ENCODE measurements at places on chromosomes 16 and 17.

- no peak for DNase-seq
Measured at GRCh38 chr17:18986541-18987229, 17.9 kb downstream of the FAM83G start.

DNA sequence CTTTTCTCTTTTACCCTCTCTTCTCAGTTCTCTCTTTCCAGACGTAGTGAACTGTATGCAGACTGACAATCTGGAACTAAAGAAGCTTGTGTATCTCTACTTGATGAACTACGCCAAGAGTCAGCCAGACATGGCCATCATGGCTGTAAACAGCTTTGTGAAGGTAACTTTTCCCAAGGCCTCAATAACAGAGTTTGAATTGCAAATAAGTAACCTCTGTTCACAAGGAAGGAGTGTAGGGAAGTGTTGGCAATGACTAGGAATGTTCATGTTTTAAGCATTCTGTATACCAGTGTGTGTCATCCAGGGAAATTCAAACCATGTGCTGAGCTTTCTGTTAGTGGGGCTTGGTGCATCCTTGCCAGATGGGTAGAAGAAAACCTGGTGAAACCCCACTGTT is 18.6 kb downstream of the AP2B1 start:
- DNase-seq, result no peak

- no peak for DNase-seq
Measured at GRCh38 chr17:77619851-77620250, 338.7 kb upstream of the TNRC6C start.

DNA sequence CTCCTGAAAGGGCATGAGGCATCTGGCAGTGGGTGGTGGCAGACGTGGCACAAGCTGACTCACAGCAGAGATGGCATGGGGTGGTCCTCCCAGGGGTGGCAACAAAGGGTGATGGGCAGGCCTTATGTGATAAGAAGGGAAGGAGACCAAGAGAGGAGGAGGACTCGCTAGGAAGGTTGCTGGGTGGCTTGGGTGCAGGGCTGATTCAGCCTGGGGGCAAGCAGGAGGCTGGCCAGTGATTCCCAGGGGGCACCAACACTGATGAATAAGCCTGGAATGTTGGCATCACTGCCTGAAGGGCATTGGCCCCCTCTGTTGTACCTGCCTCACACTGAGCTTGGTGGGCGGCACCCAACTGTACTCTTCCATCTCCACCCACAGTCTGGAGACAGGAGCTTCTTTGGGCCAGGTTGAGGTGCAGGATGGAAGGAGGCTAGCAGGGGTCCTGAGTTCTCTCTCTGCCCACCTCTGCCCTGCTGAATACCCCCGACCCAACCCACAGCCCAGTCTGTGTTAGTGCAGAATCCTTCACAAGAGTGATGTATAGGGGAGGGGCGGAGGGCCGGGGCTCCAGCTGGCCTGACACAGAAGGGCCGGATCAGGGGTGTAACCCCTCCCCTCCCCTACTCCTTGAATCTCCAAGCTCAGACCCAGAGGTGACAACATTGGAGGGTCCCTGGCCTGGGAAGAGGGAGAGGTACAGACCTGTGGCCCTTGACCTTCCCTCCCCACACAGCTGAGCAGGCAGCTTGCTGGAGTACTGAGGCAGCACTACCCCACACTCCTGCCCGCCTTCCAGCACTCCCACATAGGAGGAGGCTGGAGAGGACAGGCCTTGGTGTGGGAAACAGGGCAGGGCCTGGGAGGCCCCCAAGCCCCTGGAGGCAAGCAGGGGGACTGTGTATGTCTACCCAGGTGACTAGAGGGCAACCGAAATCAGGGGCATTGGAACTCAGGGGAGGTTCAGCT is 2.6 kb downstream of the STAC2 start:
- no peak for DNase-seq

- no peak for DNase-seq
Measured at GRCh38 chr16:57626420-57627170, 1.8 kb upstream of the ADGRG1 start.

DNA sequence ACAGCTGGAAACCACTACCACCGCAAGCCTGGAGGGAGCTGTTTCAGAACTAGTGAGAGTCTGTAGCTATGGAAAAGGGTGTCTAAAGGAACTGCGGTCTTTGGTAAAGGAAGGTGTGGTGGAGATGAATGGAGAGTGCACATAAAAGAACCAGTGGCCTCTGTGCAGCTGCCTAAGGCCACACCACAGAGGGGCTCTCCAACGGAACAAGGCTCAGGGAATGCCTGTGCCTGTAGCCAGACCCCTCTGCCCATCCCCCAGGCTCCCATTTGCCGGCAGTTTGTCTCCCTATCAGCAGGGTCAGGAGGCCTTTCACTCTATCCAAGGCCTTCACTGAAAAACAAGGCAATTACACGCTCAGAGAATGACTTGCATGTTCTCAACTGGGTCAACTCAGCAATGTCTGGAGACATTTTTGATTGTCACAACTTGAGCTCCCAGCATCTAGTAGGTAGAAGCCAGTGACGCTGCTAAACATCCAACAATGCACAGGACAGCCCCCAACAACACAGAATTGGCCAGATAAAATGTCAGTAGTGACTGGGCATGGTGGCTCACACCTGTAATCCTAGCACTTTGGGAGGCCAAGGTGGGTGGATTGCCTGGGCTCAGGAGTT is 3.3 kb upstream of the FDXR start:
- DNase-seq, result peak; percentile 39

- peak; percentile 56 for DNase-seq
Measured at GRCh38 chr17:3043737-3044365, 19.6 kb downstream of the OR1D5 start.

DNA sequence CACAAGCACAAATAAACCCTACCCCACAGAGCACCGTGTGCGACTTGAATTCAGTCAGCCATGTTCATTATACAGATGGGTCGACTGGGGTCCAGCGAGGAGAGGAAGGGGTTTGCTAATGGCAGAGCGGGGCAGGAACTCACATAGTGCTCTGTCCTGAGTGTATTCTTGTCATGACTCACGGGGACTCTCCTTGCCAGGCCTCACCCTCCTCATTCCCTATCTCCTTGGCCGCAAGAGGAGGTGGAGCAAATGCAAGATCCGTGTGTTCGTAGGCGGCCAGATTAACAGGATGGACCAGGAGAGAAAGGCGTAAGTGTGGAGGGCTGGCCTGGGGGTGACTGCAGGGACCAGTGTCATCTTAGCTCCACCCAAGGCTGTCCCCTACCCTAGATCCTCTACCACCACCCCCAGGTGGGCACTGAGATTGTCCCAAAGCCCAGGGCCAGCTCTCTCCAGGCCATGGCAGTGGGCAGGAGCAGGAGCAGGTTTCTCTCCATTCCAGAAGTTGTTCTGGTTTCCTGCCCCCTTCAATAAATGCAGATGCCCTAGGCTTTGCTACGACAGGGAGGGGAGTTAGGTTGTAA is 29.4 kb downstream of the SLC12A3 start:
- DNase-seq, result no peak

- no peak for DNase-seq
Measured at GRCh38 chr17:14748036-14748710, 447.3 kb downstream of the HS3ST3B1 start.

DNA sequence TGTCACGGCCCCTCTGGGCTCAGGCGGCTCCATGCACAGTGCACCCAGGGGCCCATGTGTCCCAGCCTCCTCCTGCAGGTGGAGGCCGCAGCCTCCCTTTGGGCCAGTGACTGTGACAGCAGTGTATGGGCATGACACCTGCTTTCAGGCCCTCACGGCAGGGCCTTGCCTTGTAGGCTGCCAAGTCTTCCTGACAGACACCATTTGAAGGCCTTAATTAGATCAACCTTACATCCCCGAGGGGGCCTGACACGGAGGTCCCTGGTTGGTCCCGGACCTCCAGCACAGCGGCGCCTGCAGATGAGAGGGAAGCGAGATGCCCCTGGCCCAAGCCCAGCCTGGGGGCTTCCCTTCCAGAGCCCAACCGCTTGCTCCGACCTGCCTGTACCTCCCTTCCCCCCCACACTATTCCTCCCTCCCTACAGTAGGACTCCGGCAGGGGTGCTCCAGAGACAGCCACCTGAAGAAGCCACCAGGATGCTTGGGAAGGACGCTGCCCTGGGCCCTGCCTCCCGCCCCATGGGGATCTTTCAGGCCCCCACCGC is 31.9 kb downstream of the BAIAP2 start:
- no peak for DNase-seq

- DNase-seq, result no peak
Measured at GRCh38 chr17:49404361-49404760, 10.3 kb downstream of the PHB1 start.

DNA sequence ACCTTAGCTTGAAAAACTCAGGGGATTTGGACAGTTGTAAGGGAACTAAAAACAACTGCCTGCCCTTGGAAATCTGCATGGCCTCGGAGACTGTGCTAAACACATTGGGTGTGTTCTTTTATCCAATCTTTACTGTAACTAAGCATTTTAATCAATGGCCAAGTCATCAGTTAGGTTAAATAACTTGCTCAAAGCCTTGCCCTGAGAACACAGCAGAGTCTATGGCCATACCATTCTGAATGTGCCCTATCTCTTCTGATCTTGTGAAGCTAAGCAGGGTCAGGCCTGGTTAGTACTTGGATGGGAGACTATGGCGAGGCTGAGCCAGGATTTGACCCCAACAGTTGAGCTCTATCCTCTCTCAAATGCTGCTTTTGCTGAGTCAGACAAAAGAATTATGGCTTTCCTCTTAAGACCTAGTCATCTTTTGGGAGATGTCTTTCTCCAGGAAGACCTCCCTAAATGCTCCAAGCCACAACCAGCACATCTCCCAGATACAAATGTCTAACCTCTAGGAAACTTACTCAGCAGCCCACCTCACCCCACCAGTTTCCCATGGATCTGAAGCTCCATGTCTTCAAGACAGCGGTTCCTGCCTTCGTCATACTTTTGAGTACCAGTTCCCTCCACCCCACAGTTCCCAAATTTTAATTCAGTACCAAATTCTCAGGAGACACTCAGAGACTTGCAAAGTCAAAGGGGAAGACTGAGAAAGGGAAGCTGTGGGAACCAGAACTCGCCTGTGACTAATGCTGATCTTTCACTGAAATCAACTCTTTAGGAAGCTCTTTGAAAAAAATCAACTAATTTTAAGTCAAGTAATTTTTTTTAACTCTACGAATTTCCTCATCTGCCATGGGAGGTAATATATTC is 336.1 kb downstream of the MAF start:
- no peak for DNase-seq

GRCh38 chr17:83143817-83144231 is 64.4 kb downstream of the METRNL start:
- DNase-seq, result no peak

GRCh38 chr17:65495122-65496055 is 66.1 kb downstream of the AXIN2 start:
- DNase-seq, result no peak

GRCh38 chr16:69143116-69143515 is 10.7 kb downstream of the UTP4 start:
- no peak for DNase-seq

DNA sequence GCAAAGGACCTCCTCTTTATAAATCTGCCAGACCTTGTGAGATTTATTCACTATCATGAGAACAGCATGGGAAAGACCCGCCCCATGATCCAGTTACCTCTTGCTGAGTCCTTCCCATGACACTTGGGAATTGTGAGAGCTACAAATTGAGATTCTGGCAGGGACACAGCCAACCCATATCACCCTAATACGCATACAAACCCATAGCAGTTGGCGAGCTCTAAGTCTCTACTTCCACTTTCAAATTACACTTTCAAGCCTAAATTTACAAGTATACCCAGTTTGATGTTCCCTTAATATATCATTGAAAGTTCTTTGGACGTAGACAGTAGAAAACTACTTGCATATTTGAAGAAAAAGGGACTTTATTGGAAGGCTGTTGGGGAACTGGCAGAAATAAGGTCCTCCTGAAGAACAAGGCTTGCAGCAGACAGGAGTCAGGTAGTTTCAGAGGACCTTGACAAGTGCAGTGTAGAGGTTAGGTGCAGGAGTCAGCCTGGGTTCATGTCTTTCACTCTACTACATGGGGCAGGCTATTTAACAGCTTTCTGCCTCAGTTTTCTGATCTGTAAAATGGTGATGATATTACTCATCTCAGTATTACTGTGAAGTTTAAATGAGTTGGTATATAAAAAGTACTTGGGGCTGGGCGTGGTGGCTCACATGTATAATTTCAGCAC is 107.9 kb upstream of the EEF2KMT start:
- DNase-seq, result no peak

GRCh38 chr17:1495265-1495989 is 2.9 kb upstream of the MYO1C start:
- no peak for DNase-seq

- no peak for DNase-seq
Measured at GRCh38 chr17:14790521-14790920, 474.6 kb downstream of the PMP22 start.

DNA sequence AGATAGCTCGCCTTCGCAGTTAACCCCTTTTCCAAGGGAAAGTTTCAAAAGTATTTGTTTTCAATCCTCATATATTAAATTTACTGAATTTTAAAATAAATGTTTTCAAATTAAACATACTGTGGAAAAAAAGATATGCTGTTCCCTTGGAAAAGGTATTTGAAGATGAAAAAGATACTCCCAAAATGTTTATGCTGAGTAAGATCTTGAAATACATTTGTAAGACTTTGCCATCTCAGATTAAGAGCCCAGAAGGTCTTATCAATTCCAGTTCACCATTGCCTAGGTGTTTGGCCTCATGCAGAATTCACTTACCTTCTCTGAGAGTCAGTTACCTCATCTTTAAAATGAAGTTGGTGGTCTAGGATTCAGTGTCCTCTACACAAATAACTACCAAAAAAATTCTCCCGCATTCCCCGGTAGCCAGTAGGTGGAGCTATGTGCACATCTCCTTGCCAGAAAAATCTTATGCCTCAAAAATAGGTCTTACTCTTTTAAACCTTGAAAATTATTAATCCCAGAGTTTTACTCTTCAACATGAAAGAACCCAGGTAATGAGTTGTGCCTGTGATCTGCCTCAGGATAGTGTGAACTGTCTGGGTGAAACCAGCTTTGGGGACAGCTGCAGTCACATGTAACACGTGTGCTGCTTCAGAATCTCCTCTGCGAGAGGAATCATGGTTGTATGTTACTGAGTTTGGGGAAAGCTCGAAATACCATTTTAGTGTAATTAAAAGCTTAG is 178.3 kb downstream of the MRTFB start:
- DNase-seq, result peak; percentile 66

DNA sequence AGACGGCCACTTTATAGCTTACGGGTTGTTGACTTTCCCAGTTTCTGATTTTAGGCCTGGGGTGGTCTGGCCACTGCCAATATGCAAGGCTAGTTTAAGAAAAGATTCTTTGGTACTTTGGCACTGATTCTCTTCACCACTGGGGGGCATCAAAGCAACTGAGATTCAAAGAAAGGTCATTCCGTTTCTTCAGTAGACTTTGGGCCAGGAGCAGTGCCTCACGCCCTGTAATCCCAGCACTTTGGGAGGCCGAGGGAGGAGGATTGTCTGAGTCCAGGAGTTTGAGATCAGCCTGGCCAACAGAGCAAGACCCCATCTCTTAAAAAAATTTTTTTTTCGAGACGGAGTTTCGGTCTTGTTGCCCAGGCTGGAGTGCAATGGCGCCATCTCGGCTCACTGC is 53.0 kb downstream of the RPA1 start:
- peak; percentile 25 for DNase-seq
